Forelimb muscle (tissue), 1 donor: ENCODE measurements at places on chromosomes 13 and 19.

- DNase-seq, result no peak
Observed at GRCh38 chr19:27393591-27393990, 1819.4 kb downstream of the UQCRFS1 start.

DNA sequence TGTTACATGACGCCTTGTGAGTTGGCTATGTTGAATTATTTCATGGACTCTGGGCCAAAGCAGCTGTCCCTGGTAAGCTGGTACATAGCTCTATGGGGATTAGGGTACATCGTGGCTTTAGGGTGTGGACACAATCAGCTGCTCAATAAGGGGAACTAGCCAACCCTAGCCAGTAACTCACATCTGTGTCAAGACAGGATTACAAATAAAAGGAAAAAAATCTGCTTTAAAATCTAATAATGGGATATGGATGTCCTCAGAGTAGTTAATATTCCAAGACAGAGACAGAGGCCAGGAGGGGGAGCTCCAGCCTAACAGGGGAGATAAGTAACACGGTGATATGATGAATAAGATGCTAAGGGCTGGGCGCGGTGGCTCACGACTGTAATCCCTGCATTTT lies 21.1 kb upstream of the ZNF766 start:
- DNase-seq, result peak; percentile 22

DNA sequence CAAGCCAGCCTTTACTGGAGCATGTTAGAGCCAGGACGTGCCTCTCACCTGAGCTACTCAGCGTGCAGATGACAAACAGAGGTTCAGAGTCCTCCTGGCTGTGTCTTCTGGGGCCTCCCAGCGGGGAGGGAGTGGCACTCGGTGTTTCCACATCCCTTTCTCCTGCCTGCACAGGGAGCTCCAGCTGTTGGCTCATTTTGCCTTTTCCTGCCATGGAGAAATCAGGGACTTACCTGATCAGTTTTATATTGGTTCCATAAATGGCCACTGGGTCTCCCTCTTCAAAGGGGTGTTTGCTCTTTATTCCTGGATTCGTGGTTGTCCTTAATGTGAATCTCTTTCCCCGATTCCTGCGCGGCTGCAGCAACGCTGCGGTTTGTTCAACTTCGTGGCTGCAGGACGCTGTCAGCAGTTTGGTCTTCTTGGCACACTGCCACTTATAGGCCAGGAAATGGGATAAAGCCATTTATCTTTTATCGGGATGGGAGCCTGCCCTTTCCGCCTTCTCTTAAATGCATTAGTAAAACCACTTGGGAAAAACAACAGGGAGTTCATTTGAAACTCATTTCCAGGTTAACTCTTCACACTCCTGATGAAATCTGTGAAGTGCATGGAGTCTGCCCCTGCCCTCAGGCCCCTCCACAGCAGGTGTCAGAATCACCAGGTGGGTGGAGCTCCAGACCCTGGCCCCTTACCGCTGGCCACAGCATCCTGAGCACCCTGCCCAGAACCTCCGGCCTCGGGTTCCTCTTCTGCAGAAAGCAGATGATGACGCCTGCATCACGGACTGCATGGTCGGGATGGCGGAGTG lies 39.8 kb upstream of the MCF2L start:
- DNase-seq, result no peak

GRCh38 chr19:40159744-40160143 lies 31.5 kb upstream of the MAP3K10 start:
- DNase-seq, result no peak

DNA sequence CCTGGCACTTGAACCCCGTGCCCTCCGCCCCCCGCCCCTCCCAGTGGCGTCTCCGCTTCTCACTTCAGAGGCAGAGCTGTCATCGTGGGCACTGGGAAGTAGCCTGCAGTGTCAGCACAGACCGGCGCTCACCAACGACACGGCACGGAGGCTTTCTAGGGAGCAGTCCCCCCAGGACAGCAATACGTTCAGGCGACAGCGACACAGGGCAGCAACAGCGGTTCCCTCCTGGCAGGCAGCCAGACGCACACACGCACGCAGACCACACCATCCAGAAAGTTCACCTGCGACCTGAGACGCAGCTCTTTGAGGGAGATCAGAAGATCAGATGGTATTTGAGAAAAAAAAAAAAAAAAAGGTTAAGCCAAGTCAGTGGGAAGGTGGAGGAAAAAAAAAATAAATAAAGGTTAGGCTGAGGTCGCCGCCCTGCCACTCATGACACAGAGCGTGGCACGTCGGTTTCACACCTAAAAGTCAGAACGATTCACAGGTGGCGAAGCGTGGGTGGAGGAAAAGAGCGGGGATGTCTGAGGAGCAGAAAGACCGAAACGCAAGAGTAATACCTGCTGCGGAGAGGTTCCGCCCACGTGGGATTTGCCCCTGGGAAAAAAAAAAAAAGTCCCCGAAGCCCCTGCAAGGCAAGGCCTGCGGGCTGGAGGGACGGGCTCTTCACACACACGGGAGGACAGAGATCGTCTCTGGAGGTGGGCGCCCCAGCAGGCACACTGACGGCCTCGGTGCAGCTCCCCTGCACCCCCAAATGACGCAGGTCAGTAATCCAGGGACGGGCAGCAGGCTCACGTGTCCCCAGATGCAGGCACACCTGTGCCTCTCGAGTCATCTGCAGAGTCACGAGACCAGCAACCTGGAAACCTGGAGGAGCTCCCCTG lies 94.5 kb downstream of the GNG7 start:
- DNase-seq, result no peak

DNA sequence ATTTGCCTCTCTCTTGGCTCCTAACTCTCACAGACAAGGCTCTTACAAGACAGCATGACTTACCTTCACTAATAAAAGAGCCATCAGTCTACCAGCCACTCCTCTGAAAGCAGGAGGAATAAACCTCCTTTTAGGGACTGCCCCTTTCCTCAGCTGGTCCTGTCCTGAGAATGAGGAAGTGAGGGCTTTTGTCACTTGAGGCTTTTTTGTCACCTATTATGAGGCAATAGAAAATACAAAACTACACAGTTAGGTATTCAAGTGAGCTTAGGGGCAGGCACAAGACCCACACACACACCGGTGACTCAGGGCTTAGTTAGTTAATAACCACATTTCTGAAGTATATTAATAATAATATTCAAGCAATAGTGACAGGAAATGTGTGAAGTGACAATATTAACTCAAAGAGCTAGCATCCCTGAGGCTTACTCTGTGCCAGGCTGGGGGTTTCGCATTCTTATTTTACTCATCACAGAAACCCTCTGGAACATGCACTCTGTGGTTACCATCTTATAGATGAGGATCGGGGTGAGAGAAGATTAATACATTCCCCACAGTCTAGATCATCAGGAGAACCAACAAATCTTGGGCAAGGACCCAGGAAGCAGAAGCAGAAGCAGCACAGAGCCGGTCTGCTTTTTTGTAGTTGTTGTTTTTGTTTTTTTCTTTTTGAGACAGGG lies 379.9 kb downstream of the LIG4 start:
- DNase-seq, result no peak

DNA sequence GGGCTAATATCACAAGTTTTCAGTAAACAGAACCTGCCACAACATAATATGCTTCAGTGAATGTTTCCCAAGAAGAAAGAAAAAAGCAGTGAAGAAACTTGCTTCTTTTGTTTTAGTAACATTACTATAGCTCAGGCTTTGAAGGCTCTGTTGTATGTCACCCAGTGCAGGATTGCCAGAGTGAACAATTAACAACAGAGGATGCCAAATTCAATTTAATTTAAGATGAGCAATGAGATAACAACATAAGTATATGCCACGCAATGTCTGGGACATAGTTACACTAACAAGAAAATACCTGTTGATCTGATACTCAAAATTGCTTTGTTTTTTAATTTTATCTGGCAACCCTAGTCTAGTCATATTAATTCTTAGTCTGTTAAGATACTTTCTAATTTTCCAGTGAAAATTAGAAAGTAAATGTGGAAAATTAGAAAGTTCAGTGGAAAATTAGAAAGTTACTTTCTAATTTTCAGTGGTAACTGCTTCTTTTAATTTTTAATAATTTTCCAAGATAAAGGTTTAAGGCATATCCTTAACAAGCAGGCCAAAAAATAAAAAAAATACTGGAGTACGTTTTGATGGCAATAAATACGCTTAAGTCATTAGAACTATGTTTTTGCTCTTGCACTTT lies 336.3 kb downstream of the SLITRK6 start:
- DNase-seq, result no peak

DNA sequence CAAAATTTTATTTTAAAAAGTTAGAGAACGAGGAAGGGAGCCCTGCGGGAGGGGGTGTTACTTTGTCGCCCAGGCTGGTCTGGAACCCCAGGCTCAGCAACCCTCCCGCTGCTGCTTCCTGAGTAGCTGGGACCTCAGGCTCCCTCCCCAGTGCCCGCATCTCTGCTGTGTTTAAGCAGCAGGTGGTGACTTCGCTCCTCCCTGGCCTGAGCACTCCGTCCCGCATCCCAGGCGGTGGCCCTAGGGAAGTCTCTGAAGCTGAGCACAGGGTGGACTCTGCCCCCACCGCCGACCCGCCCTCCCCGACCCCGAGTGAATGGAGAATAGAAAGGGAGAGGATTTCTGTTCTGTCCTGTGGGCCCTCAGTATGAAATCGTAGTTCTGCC lies 30.5 kb downstream of the ZNF701 start:
- no peak for DNase-seq

DNA sequence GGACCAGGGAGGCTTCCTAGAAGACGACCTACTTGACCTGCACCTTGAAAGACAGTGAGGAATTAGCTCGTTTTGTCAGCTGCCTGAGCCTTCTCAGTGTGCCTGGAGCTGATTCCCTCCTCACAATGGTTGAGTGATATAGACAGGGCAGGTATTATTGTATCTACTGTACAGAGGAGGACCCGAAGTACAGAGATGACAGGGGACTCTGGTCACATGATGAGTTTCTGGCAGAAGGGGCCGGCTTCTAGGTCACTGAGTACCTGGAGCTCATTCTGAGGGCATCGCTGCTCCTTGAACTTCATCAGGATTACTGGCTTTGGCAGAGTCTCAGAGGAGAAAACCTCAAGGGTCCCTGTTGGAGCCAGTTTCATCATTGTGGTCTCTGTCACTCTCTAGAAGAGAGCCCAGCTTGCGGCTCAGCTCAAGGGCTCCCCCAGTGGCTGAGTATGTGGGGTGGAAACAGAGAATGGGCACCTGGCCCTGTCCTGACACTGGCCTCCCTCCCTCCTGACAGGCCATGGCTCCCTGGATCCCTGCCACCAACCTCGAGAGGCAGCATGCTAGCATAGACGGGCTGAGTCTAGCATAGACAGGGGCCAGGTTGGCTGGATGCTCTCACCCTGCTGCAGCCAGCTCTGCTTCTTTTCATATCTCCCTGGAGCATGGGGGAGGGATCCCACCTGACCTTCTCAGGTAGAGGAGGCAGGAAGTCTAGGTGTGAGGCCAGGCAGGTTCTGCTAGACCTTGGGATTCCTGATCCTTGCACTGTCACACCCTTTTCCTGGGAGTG lies 38.7 kb downstream of the NFIX start:
- DNase-seq, result no peak

- DNase-seq, result no peak
Observed at GRCh38 chr13:29791997-29792780, 58.2 kb downstream of the UBL3 start.

GRCh38 chr13:45715351-45715750 lies 13.2 kb downstream of the CBY2 start:
- DNase-seq, result no peak

GRCh38 chr13:27383104-27383921 lies 41.1 kb upstream of the GTF3A start:
- DNase-seq, result no peak

GRCh38 chr19:54281007-54281728 lies at the start of gene LILRB2:
Gene LILRB2 (minus strand): TSS chr19:54281110. CDS start chr19:54280496, 614 bp downstream.
- DNase-seq, result no peak
